ENCODE measurements at places on chromosomes 1 and 21.

DNA sequence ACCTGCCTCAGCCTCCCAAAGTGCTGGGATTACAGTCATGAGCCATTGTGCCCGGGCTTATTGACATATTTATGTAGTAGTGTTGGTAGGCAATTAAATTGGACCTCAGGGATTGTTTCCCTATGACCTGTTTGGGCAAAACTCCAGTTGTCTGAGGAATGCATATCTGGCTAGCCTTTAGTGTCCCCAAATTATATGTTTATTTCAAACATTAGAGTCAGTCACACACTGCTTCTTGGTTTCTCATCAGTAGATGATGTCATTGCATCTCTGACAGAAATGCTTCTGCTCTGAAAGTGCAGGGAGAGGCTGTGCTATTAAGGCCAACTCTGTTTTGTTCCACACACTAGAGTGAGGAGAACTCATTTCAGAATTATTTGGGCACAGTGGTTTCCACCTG, 12.5 kb downstream of the PIP5K1A start:
- no peak for DNase-seq

- DNase-seq: no peak
Measured at GRCh38 chr1:231643071-231643934, 16.7 kb downstream of the DISC1 start.

- DNase-seq: no peak
Measured at GRCh38 chr1:45304311-45305081, 22.2 kb upstream of the HPDL start.

GRCh38 chr1:101474039-101474665, 237.3 kb downstream of the S1PR1 start:
- no peak for DNase-seq

GRCh38 chr1:94321662-94322061, 84.3 kb upstream of the ARHGAP29 start:
- no peak for DNase-seq

DNA sequence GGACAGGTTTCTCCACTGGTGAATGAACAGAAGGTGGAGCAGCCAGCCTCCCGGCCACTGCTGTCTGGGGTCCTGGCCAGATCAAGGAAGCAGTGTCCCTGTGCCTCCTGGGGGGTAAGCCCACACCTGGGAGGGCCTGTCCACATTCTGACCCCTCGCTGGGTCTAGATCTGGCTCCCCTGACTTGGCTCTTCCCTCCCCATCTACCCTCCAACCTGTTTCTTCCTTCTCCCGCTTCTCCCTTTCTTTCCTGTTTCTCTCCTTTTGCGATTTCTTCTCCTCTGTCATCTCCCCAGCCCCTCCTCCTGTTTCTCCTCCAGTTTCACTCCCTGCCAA, 378 bp downstream of the RORC start:
- no peak for DNase-seq

DNA sequence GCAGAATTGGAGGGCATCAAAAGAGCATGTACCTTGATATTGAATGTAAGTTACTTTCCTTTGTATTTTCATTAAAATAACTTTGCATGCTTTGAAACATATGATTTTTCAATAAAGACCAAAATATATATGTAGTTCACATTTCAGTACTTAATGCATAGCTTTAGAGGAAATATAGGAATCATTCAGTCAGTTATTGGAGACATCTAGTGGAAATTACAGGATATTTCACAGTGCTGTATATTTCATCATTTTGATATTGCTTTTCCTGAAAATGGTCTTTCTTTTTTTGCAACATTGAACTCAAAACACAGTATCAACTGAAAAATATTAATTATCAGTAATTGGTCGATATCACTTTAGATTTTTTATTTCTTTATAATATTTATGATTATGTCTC, 375.8 kb downstream of the NCAM2 start:
- no peak for DNase-seq

DNA sequence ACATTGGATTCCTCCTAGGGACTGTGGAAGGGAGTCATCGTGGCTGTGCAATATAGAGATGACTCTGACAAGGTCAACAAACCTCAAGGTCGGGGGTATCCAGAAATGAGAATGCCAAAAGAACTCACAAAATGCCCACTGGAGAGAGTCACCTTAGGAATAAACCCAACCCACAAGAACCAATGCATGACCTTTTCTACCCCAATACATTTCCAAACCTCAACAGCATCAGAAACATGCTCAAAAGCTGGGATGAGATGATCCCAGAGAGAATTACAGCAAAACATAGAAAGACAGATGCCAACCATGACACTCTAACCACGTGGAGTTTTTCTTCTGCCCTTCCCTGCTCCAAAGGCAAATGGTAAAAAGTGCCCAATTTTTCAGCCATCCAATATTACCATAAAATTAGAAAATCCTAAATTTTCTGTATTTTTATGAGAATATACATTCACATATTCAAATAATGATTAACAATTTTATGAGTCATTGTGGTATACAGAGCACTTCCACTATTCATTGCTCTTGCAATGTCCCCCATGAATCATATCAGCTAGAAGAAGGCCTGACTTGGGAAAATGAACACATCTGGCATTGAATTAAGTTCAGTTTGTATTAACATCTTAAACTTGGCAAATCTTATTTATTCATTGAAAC, 88.2 kb upstream of the PALMD start:
- peak; percentile 19 for DNase-seq

GRCh38 chr1:3455670-3456448, 1.4 kb downstream of the ARHGEF16 start:
- DNase-seq: no peak

GRCh38 chr1:48493970-48494769, 22.2 kb upstream of the SPATA6 start:
- DNase-seq: peak; percentile 54

GRCh38 chr1:213194383-213194782, 143.3 kb downstream of the RPS6KC1 start:
- DNase-seq: no peak

- no peak for DNase-seq
Measured at GRCh38 chr1:59177756-59178155, 119.1 kb upstream of the FGGY start.

GRCh38 chr1:108877348-108878159, 769 bp downstream of the GPSM2 start:
- DNase-seq: peak; percentile 43
